Kidney epithelial cell (primary cell): ENCODE measurements at places on chromosomes 7 and 10.

GRCh38 chr7:94832051-94832450 lies 75.3 kb upstream of the PPP1R9A start:
- DNase-seq, result no peak

DNA sequence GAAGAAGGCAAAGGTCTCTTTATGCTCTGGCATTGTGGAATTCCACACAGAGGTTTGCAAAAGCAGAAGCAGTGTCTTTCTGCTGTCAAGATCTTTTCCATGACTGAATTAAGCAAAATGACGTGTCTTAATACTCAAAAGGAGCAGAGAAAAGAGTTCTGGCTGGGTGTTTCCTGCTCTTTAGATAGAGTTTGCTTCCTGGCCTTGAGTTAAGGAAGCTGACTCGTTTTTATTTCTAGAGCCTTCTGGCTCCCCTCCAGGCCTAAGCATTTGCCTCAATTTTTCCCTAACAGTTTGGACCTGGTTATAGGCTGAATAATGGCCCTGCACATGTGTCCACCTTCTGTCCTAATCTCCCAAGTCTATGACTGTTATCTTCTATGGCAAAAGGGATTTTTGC lies 21.6 kb downstream of the TAS2R41 start:
- no peak for DNase-seq

DNA sequence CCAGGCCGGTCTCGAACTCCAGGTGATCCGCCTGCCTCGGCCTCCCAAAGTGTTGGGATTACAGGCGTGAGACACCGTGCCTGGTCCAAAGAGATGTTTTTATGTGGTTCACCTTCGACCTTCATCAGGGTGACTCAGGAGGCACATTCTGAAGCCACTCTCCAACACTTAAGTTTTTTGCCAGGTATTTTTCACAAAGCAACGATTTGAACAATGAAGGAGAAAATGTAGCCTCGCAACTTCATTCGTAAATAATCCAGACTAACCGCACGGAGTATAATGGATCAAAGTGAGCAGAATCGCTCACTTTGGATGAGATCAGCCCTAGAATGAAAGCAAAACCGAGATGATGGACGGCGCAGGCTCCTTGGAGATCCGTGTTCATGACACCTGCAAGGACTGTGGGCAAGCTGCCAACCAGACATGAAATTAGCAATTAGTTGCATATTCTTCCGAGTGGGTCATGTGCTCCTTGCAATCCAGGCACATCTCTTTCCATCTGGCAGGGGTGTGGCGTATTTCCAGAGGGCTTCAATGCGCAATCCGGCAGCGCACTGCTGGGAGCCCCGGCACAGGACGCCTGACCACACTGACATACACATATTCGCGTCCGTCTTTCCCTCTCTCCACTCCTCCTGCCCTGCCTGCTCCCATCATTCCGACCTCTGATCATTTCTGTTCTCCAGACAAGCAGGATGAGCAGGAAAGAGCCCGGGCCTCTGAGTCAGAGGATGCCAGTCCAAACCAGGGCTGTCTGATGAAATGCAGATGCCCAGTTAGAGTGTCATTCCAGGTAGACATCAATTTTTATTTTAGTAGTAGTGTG lies 148.4 kb downstream of the KLF6 start:
- no peak for DNase-seq

DNA sequence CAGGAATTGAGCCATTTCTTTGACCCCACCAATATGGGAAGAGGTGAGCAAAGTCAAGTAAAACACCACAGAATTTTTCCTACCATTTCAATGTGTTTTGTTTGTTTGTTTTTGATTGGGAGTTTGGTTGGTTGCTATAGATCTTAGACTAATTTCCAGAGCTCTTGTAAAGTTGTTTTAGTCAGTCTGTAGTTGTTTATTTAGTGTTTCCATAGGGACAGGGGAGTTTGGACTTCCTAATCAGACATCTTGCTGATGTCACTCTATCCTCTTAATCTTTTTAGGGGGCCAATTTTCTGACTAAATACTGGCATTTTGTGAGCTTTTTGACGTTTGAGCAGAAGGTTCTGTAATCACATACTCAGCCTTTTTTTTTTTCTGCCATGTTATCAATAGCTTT lies 266.9 kb downstream of the ABCA13 start:
- DNase-seq, result no peak

DNA sequence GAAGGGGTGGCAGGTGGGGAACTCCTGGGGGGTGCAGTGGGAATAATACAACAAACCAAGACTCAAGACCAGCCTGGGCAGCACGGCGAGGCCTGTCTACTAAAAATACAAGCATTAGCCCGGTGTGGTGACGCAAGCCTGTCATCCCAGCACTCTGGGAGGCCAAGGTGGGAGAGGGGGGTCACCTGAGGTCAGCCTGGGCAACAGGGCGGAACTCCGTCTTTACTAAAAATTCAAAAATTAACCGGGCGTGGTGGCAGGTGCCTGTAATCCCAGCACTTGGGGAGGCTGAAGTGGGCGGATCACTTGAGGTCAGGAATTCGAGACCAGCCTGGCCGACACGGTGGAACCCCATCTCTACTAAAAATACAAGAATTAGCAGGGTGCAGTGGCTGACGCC lies 48.4 kb upstream of the ELFN1 start:
- DNase-seq, result no peak

DNA sequence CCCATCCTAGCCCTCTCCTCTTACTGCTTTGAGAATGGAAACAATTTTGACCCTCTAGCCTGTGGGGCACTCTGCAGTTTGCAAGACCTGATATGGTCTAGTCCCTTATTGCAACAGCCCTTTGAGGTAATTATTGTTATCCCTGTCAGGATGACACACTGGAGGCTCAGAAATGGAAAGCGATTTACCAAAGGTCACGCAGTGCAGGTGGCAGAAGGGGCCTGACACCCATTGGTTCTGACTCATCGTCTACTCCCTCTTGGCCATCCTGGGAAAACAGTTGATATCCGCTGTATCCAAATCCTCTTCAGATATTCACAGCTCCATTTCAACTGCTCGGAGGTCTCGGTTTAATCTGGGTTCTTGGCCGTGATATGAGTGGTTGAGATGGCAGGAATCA lies 44.7 kb upstream of the AQP1 start:
- no peak for DNase-seq

GRCh38 chr10:108500396-108500795 lies 1335.9 kb upstream of the SORCS1 start:
- no peak for DNase-seq

DNA sequence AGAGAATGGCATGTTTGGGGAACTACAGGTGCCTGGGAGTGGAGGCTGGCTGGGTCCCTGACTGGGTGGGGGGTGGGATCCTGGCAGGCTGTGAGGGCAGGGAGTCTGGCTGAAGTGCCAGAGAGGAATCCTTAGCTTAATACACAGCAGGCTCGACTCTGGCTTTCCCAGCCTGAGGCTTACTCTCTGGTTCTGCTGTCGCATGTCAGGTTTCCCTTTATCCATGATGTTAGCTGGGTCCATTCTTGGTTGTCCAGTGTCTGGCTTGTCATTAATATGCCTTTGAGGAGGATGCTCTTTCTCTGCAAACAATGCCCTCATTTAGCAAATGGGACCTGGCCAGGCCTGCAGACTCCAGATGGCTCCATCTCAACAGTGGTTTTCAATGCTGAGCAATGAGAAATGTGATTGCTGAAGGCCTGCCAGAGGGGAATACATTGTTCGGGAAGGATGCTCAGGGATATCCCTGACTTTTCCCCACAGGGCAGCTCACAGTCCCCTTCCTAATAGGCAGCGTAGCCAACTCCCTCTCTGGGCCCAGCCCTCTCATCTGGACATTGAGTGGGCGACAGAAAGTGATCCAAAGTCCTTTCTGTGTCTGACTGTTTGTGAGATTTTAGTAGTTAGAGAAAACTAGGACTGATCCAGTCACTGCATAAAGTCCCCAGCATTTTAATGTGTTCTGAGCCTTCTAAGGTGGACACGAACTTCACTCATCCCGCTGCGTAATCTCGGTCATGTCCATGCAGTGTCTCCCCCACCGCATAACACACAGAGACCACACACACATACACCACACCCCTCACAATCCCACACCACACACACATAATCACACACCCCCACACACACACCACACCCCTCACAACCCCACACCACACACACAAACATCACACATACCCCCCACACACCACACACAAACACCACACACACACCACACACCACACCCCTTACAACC lies 124.9 kb downstream of the ANLN start:
- DNase-seq, result no peak

GRCh38 chr7:151626422-151627115 lies 106.9 kb upstream of the RHEB start:
- DNase-seq, result no peak

DNA sequence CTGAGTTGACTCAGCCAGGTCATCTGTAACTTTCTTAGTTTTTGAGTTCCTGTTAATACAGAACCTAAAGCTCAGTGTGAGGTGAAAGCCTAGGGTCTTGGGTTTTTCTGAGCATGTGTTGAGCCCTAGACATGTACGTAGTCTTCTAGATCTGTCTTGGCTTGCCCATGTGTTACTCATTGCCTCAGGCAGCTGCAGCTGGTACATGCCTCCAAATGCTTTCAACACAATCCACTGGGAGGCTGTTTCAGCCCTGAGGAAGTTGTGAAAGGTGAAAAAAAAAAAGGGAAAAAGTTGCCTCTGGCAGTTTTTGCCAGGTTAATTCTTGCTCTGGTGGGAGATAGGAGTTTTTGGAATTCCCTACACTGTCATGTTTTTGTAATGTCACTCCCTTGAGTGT lies 134.6 kb downstream of the RNF216 start:
- no peak for DNase-seq

DNA sequence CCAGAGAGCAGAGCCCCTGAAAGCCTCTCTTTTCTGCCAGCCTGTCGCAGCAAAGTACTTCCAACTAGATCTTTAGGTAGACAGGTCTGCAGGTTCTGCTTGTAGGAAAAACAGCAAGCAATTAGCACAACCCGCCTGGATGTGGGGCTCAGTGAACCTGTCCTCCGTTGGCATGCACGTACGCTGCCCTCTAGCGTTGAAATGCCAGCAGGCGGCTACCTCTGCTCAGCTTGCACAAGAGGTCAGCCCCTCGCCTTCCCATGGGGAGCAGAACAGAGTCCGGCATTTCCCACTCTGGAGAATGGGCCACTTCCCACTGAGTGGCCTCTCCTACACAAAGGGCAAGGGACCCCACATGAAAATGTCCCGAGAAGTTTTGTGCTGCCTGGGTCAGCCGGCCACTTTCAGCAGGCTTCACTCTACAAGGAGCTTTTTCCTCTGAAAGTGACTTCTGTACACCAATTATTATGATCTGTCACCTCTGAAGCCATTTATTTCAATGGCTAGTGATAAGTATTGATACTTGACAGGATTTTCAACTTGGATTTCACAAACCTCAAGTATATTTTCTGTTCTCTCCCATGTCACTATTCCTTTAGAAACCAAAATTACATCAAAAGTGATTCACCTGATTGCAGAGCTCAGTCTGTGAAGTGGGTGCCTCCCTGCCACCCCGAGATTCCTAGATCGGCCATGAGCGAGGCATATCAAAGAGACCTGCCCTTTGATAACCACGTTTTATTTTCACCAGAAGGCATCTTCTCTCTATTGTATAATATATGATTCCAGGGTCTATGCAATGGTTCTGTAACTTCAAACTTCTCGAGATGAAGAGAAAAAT lies 56.7 kb downstream of the JCAD start:
- peak; percentile 64 for DNase-seq

DNA sequence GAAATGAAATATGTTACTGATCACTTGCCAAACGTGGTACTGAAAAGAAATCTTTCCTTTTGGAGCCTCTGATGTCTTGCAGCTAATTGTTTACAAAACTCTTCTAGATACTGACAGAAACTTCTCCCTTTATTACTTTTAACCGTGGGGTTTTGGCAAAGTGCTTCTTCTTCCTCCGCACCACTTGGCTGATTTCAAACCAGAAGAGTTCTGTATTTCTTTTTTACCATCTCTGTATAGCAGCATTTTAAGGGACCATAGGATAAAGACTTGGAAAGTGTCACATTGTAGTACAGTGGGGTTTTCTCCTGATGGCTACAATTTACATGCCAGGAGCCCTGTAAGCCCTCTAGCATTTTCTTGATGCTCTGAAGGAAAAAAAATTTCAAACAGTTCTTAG lies 21.9 kb upstream of the CREB5 start:
- no peak for DNase-seq

- DNase-seq, result no peak
Observed at GRCh38 chr7:133911724-133912123, 215.4 kb upstream of the LRGUK start.

DNA sequence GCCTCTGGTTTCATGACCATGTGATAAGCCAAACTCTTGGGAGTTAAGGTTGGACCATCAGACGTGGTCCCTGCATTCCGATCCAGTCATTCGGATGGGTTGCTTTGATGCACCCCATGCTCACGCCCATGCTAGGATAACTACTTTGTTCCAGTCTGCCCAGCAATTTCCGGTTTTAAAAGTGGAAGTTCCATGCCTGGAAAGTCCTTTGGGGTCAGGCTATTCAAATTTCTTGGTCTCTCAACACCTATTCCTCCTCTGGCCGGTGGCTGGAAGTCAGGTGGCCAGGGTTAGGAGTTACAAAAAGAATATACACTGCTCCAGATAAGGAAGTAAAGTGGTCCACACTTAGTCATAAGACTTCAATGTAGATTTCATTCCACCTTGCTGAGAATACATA lies 37.7 kb upstream of the HABP2 start:
- no peak for DNase-seq

DNA sequence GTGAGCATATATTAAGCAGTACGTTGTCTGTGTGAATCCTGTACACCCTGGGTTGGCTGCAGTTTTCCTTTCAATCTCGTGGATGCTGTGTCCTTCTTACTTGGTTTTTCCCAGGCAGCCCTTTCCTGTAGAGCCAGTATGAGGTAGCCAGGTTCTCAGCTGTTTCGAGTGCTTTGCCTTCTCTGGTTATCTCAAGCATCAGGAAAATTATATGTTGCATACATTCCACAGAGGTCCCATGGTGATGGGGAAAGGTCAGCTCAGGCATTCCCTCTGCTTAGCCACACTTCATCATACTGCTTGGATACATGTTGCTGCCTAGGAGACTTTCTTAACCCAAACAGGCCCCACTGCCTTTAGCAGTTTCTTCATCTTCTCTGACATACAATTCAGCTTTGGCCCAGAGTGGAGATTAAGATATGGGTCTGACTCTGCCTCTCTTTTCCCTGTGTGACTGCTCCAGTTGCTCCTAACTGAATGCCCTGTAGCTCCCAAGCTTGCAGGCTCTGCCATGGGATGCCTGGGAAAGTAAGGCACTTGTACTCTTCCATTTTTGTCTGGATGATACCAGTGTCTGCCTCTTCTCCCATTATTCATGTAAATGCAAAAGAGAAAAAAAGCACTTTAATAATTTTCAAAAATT lies 11.3 kb downstream of the GNAI1 start:
- no peak for DNase-seq

- no peak for DNase-seq
Observed at GRCh38 chr10:75061709-75062505, 49.5 kb upstream of the SAMD8 start.

DNA sequence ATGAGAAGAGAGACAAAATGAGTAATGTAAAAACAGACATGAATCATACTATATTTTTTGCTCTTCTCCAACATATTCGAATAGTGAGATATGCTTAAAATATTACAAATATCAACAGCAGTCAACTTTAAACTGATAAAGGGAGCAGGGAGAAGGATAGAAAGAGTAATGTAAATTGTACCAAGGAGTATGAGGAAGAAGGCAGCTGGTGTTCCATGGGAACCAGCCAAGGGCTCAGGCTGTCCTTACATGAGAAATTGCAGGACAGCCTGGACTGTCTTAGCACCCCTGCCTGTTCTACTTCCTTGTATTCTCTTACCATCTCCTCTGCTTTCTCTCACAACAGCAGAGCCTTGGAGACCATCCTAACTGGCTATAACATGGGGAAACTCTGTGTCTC lies 128.7 kb downstream of the TSPAN12 start:
- DNase-seq, result no peak

- DNase-seq, result no peak
Observed at GRCh38 chr7:133051066-133051465, 30.8 kb downstream of the CHCHD3 start.
